HepG2 (cell line): ENCODE measurements at places on chromosomes 7 and 10.

DNA sequence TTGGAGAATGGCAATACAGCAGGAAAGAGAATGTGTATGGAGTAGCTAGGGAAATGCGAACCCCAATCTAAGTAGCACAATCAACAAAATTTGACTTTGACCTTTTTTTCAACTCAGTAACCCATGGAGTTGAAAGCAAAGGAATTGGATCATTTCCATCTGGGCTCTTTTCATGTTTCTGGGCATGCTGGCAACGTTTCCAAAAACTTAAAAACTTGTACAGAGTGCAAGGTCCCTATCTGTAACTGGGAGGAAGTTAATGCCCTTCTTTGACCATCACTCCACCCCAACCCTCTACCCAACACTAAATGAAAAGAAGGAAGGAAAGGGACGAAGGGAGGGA is 1.3 kb upstream of the HIBADH start:
- no peak for DNase-seq

GRCh38 chr7:47473499-47474210 is 108.3 kb downstream of the TNS3 start:
- DNase-seq: no peak

GRCh38 chr7:140078392-140078791 is 15.6 kb upstream of the PARP12 start:
- DNase-seq: no peak

DNA sequence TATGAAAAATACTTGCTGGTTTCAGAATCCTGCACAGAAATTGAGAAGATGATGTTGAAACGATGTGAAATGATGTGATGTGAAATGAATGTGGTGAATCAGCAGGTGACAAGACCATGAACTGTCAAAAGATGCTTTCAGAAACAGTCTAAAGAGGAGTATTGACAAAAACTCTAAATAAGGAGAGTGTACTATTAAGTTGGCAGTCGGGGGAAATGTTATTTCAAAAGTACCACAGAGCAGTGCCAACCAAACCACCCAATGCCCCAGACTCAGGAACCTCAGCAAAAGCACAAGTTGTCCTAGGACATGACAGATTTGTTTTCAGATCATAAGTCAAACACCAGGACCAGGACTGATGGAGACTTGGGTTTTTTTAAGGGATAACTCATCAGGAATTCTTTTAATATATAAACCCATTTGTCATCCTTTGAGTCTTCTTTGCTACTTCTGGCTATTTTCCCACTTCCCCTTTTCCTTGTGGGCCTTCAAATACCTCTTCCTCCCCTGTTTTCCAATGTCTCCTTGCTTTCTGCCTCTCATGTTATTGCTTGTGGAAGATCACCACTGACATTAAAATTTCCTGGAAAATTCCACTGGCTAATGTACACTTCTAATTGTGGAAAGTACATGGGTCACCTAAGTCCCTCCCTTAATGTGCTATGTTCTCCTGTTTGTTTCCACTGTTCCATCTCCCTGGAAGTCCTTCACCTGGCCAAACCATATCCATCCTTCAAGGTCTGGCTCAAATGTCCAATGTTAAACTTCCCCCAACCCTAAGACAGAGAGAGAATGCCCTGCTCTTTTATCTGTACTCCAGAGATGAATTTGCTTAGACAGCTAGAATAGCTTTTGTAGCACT is 10.2 kb upstream of the PPP1R3C start:
- DNase-seq: no peak

- DNase-seq: no peak
Measured at GRCh38 chr7:650339-651031, 76.0 kb upstream of the DNAAF5 start.

DNA sequence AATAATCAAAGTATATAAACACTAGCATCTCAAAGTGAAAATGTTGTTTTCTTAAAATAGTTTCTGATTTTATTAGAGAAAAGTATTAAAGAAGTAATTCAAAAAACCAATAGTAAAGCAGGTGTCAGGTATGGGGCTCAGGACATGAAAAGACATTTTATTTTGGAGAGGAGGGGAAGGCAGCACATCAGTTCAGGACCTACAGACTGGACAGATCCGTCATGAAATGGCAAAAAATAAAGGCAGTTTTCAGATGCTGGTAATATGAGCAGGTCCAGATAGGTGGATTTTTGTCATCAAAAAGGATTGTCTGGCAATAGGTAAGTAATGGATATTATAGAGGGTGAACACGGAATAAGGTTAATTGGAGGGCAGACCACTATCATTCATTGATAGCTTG is 49.0 kb downstream of the GRM3 start:
- no peak for DNase-seq

- no peak for DNase-seq
Measured at GRCh38 chr10:13091801-13092200, 8.2 kb upstream of the OPTN start.

DNA sequence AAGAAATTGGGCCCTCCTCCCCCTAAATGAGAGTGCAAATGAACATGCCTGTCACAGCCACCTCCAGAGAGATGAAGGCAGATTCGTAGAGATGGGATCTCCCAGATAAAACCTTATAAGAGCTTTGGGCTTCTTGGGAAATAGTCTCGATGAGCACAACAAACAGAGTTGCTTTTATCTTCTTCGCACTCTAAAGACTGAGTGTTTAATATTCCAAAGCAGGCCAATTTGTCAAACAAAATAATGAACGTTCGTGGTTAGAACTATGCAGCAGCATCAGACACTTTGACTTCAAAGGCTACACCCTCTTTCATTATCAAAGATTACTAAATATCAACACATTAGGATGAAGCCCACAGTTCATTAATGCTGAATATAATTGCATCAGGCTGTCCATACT is 256.2 kb downstream of the SKIDA1 start:
- DNase-seq: no peak

GRCh38 chr10:79249186-79250121 is 97.8 kb upstream of the PPIF start:
- no peak for DNase-seq

DNA sequence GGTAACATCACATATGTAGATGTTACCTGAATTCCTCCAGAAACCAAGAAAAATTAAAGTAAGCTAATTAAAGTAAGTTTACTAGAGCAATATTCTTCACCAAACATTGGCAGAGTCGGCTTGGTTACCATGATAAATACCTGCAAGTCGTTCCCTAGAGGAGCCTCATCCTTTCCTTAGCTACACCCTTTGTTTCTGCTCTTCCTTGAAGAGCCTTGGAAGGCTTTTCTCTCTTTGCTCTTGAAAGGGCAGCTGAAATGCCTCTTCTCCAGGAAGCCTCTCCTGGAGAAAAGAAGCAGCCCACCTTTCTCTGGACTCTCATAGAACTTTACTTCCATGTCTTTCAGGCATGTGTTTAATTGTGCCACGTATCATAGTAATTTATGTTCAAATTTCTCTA is 34.9 kb upstream of the CALD1 start:
- DNase-seq: no peak

DNA sequence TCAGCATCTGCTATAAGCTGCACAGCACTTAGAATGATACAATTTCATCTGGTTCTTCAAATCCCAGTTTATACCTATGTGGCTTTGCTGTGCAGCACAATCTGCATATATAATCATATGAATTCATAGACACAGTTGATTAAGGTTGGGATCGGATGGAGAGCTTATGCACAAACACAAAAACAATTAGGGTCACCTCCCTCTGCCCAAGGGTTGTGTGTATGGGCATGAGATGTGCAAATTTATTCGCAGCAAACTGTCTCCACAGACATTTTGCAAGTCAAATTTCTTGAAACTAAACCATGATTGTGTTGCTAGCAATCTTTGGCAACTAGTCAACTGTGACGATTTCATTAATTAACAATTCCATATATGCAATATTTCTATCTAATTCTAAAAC is 955.7 kb downstream of the SORCS3 start:
- no peak for DNase-seq

DNA sequence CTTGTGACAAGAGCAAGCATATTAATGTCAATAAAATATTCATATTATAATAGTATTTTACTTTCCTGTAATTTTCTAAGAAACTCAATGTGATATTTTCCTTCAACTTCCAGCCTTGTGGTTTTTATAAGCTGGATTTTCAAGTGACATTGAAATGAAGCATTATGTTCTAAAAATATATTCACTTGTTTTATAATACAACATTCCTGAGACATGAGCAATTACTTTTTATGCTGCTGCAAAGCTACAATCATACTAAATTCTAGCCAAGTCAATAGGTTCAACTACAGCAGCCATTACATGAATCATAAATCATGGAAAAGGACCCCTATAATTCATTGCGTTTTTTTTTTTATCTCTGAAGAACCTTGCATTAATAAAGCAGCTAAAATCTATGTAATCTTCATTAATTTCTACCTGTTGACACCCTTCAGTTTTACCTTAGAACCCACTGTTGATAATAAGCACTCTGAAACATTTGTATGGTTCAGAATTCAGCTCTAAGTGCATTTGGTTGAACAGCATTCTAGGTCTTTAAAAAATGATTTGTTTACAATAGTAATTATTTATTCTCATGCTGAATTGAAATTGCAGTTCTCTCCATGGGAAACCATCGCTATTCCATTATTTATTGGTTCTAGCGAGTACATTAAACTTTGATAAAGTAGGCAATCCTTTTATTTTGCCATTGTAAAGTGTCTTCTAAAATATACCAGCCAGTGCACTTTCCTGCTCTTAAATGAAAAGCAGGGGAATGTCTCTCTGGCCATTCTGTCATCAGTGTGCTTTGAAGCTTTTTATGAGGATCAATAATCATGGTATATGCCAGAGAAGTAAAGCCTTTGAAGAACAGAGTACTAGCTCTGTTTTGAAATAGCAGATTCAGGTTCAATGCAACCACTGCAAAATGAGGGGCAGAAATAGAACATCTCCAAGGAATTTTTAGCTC is 132.6 kb downstream of the GNAT3 start:
- no peak for DNase-seq
